Muscle of leg (tissue), 16 donors: ENCODE measurements at places on chromosomes 11 and 22. TPM values are rescaled to one million over a fixed set of nuclear protein-coding genes. Genes with fewer than 3 reads are reported as not detected.

DNA sequence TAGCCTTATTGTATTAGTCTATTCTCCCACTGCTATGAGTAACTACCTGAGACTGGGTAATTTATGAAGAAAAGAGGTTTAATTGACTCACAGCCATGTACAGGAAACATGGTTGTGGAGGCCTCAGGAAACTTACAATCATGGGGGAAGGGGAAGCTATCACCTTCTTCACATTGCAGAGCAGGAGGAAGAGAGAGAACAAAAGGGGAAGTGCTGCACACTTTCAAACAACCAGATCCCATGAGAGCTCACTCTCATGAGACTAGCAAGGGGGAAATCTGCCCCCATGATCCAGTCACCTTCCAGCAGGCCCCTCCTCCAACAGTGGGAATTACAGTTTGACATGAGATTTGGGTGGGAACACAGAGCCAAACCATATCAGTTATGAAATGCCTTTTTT lies 179.4 kb downstream of the ARHGAP42 start:
- H3K27ac ChIP-seq, result no peak overlapping the region
- H3K4me3 ChIP-seq, result no peak overlapping the region
- H3K4me1 ChIP-seq, result peaks cover 4% of the 10 kb centered on the region
- H3K27me3 ChIP-seq, result no peaks in the 10 kb centered on the region
- no peak for DNase-seq

- peaks cover 6% of the 10 kb centered on the region for H3K36me3 ChIP-seq
- H3K4me3 ChIP-seq, result no peak overlapping the region
- DNase-seq, result no peak
- H3K27ac ChIP-seq, result no peak overlapping the region
- H3K4me1 ChIP-seq, result no peaks in the 10 kb centered on the region
- H3K27me3 ChIP-seq, result no peaks in the 10 kb centered on the region
These were observed 66.8 kb downstream of the CYB5R2 start for GRCh38 chr11:7606496-7606895.

GRCh38 chr22:24414523-24414922 lies 12.9 kb upstream of the ADORA2A start:
- H3K27ac ChIP-seq, result no peak overlapping the region
- peaks cover 62% of the 10 kb centered on the region for H3K36me3 ChIP-seq
- H3K27me3 ChIP-seq, result no peaks in the 10 kb centered on the region
- peaks cover 12% of the 10 kb centered on the region for H3K4me1 ChIP-seq
- DNase-seq, result no peak
- H3K4me3 ChIP-seq, result no peak overlapping the region

The CEND1 gene
- 0.04 TPM for total RNA-seq

The NLRP14 gene
- 0.04 TPM for total RNA-seq

The MRGPRF gene
- total RNA-seq, result 10.2 TPM
